ENCODE measurements at places on chromosomes 12 and 14.

DNA sequence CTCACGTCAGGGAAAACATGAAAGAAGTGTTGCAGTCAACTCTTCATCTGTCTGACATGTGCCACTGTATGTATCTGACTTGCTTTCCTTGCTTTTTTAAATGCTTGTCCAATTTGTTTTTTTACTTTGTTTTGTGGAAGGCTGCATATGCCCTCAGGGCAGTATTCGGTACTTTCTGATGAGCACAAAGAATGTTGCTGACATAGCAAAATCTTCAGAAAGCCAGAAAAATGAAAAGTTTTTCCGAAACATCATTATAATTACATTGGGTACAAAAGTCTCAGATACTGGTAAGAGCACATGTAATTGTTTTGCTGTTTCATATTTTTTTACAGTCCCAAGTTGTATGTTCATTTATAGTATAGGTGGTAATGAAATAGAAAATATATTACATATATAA is 144.3 kb downstream of the NTS start:
- DNase-seq, result no peak

- DNase-seq, result peak; percentile 88
These were observed 34.8 kb upstream of the FRMD6 start for GRCh38 chr14:51616724-51617409.

GRCh38 chr12:47740606-47741339 is 15.5 kb upstream of the ENDOU start:
- DNase-seq, result no peak

DNA sequence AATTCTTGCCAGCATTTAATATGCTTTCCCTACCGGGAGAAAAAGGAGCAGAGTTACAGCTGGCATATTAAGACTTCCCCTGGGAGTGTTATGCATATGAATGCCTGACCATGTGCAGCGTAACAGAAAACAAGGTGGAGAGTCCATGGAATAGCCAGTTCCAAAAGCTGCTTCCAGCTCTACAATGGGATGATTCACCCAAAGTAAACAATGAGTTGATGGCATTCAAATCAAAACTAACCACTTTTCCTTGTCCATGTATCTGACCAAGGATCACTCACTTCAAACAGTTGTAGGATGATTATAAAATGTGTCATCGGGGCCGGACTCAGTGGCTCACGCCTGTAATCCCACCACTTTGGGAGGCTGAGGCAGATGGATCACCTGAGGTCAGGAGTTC is 48.1 kb upstream of the BICDL1 start:
- peak; percentile 2 for DNase-seq

- no peak for DNase-seq
These were observed 185.1 kb upstream of the C14orf180 start for GRCh38 chr14:104394409-104394851.

DNA sequence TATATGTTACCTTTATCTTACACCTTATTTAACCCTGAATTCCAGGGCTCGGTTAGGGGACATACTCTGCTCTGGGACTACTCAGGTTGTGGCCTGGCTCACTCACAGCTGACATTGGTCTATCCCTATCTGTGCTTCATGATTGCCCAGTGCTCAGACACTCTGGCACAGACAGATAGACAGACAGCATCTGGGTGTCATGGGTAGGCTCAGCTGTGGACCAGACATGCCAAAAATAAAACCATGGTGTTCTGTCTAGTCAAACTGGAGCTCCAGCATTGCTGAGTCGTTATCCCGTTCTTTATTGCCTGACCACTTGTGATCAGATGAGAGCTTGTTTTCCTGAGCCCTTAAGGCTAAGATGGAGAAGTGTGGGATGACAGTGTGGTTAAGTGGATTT is 29.0 kb downstream of the FBXW8 start:
- no peak for DNase-seq

DNA sequence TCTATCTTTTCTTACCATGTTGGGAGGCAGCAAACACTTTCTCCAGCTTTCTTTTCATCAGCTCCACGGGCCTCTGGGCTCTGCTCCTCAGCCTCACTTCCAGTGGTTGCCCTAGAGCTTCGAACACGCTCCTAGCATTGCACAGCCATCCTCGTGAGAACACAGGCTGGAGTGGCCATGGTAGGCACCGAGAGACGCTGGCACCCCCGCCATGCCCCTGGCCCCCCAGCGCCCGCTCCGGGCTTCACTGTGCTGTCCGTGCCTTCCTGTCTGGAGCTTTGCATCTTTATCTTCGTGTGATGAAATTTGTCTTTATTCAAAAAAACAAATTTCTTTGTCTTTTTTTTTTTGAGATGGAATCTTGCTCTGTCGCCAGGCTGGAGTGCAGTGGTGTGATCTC is 352.2 kb downstream of the TMEM121 start:
- DNase-seq, result no peak

GRCh38 chr14:54299410-54300363 is 97.1 kb upstream of the CDKN3 start:
- DNase-seq, result no peak

GRCh38 chr14:99129998-99130397 is 142.0 kb downstream of the BCL11B start:
- DNase-seq, result no peak

DNA sequence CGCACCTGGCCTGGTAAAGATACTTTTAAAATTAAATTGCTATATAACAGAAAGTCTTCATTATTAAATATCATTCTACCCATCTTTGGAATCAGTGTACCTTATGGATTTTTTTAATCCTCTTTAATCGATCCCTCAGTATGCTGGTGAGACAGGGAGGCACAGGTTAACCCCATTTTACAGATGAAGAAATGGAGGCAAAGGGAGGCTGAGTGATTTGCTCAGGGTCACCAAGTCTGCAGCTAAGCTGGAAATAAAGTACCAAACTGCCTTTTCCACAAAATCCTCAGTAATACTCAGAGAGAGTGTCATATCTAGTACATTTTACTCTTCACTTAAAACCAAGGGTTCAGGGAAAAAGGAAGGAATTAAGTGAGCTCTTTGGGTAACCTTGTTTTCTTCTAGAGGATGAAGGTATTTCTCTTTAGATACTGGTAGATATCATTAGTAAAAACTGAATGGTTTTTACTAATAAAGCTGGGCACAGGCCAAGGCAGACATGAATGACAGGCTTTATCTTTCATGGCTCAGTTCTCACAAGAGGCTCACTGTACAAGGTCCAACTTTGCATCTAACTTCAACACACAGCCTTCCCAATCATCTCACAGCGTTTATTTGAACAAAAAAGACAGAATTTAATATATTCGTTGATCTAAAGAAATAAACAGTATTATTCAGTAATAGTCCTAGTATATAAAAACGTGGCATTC is 35.3 kb upstream of the TTC7B start:
- no peak for DNase-seq

GRCh38 chr14:29999013-29999539 is 71.4 kb upstream of the PRKD1 start:
- DNase-seq, result no peak

DNA sequence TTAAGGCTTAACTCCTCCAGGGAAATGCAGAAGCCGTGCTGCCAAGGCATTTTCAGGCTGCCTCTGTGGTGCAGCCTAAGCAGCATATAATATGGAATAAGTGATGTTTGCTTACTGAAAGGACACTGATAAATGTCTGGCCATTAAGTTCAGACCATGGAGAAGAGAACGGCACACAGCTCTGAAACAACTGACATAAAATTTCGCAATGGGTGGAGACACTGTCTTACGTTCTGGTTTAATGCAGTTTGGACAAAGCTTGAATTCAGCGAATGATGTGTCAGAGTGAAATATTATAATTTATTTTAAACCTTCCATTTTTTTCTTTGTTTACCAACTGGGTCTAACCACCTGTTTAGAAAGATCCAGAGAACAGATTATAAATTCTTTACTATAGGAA is 27.2 kb upstream of the NRXN3 start:
- no peak for DNase-seq

DNA sequence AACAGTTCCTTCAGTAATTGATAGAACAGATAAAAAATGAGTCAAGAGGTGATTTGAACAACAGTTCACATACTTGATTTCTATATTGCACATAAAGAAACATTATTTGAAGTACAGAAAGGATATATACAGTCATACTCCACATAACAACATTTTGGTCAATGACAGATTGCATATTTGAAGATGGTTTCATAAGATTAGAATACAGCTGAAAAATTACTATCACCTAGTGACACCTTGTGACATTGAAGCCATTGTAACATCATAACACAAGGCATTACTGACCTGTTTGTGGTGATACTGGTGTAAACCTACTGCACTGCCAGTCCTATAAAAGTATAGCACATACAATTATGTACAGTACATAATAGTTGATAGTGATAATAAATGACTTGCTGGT is 43.1 kb upstream of the ABCC9 start:
- DNase-seq, result no peak

- no peak for DNase-seq
These were observed 10.5 kb downstream of the GABARAPL1 start for GRCh38 chr12:10223208-10223607.

DNA sequence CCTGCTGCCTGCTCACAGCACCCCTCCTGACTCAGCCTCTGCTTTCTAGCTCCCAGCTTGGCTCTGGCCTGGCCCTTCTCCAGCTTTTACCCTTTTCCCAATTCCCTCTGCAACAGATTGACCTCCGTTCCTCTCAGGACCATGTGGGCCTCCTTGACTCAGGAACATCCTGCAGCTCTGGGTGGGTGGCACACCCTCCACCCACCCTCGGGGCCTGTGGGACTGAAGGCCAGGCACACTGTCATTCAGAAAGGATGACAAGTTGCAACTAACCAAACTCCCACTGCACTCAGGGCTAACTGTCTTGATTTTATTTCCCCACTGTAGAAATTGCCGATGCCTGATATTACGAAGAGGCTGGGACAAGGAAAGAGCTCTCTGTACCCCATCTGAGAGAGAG is 59.4 kb downstream of the HELB start:
- DNase-seq, result no peak

GRCh38 chr14:66490143-66491111 is 4.3 kb downstream of the CCDC196 start:
- no peak for DNase-seq

- DNase-seq, result no peak
These were observed 25.2 kb downstream of the DAAM1 start for GRCh38 chr14:59213368-59214315.

DNA sequence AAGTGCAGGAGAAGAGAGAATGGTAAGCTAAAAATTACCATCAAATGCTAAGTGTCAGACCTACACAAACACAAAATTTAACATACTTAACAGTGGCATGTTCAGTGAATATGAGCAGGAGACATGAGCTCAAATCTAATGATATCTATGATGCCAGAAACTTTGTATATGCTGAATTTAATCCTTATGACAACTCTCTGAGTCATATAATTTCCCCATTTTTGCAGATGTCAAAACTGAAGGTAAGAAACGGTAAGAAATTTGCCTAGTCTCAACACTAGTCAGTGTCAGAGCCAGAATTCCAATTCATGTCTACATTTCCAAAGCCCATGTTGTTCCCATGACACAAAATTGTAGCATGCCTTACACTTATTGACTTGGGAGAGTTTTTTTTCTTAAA is 375.8 kb downstream of the APAF1 start:
- DNase-seq, result no peak

DNA sequence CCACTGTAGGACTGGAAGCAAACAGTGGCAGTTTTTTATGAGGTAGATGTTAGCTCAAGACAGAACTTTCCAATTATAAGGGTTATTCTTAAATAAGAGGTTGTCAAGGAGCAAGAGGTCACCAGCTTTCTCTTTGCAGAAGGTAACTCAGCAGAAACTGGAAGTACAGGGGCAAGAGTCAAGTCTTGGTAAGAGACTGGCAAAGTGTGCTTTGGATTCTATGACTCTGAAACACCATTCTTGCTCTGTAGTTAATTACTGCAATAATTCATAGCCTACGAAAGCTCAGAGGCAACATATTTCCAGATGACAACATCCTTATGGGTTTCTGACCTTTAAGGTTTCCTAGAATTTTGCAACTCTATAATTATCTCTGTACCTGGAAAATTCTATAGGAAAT is 51.3 kb downstream of the RMST start:
- no peak for DNase-seq

- no peak for DNase-seq
These were observed 10.7 kb downstream of the LLPH start for GRCh38 chr12:66119870-66120241.

- DNase-seq, result no peak
These were observed 258.0 kb upstream of the PLEKHG7 start for GRCh38 chr12:92444763-92445162.

DNA sequence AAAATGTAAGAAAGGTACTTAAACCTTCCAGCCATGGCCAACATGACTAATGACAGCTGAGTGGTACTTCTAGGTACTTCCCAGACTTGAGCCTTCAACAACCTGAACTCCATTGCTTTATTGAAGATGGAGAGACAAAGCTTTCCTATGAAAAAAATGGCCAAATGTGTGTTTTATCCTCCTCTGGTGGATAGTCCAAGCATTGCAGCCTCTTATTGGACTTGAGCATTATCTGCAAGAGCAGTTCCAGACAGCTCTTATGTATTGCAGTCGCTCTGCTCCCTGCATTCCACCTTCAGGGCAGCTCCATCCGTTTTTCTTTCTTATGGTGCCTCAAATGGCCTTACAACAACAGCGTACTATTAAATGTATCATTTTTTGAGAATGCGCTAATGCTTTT is 588.2 kb downstream of the NRXN3 start:
- DNase-seq, result no peak

- DNase-seq, result no peak
These were observed 178.4 kb downstream of the RIMBP2 start for GRCh38 chr12:130537655-130538054.

DNA sequence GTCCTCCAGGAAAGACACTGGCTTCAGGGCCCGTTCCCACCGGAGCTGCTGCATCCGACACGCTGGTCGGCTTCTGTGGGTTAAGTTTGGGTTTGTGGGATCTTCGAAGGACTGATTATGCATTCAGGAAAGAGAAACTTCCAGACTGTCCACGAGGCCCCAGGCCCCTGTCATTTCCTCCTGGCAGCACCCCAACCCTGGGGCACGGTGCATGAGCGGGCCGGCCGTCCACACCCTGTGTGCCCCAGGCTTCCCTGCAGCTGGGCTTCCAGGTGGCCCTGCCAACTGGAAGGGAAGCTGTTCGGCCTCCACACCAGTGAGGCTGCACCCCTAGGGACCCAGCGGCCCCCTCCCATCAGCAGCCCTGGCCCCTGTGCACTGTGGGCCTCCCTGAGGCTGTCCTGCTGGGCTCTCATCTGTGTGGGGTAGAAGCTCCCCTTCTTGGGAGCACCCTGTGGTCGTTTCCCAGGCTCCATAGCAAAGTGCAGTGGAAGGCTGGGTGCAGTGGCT is 9.3 kb upstream of the FBRSL1 start:
- no peak for DNase-seq

DNA sequence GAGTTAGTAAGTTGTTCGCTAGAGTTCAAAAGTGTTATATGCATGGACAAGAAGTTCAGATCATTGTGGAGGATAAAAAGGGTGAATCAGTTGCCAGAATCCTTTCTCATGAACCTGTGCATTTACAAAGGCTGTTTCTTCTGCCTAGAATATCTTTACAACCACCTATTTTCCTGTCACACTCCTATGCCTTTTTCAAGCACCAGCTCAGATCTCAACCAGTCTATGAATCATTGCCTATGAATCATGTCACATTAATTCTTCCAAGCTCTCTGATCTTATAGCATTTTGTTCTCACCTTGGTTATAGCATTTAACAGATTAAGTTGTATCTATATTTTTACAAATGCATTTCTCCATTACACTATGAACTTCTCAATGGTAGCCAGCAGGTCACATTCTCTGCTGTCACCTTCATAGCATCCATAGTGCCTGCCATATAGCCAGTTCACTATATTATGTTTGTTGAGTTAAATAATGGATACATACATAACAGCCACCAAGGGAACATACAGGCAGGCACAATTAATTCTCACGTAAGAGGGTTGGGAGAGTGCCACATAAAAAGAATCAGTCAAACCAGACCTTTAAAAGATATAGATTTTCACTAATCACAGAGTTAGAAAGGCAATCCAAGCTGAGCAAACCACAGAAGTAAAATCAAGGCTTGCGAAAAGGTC is 573.0 kb downstream of the FOXG1 start:
- DNase-seq, result no peak
